ENCODE measurements at places on chromosomes 6 and 20.
A peak's percentile ranks its signal among the peaks of the same experiment; 100 is the strongest.

DNA sequence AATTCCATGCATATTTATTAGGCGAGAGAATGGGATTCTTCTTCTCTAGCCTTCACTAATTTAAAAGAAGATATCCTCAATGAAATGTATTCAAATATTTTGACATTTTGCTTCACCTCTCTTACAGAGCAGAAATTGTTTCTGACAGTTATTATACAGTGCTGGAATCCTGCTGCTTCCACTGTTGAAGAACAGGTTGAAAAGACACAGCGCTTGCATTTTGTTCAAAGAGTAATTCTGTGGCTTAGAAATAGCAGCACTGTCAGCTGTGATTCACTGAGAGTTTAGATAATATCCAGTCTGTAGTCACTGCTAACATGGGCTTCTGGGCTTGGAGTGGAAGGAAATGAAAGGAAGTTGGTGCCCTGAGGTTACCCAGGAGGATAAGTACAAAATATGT lies 117.1 kb upstream of the FBXL4 start:
- DNase-seq: no peak

DNA sequence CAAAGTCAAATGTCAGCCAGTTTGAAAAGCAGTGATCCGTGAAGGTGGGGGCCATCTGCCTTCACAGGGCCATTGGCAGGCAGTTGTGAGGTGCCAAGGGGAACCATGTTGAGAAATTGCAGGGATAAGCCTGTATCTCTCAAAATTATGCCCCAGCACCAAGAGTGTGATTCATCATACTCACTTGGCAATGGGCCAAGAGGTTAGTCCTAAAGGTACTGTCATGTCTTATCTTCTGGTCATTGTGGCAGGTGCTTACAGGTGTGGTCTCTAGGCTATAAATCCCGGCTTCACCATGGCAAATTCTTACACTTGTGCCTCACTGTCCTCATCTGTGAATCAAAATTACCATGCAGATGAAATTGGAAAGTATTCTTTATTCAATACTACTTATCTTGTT lies 150.7 kb upstream of the LAMP5 start:
- DNase-seq: no peak

GRCh38 chr6:54768494-54768893 lies 78.1 kb upstream of the FAM83B start:
- DNase-seq: no peak

- no peak for DNase-seq
Measured at GRCh38 chr6:35220711-35221110, 7.0 kb downstream of the SCUBE3 start.

GRCh38 chr6:28235912-28236452 lies 10.9 kb downstream of the ZSCAN9 start:
- no peak for DNase-seq

DNA sequence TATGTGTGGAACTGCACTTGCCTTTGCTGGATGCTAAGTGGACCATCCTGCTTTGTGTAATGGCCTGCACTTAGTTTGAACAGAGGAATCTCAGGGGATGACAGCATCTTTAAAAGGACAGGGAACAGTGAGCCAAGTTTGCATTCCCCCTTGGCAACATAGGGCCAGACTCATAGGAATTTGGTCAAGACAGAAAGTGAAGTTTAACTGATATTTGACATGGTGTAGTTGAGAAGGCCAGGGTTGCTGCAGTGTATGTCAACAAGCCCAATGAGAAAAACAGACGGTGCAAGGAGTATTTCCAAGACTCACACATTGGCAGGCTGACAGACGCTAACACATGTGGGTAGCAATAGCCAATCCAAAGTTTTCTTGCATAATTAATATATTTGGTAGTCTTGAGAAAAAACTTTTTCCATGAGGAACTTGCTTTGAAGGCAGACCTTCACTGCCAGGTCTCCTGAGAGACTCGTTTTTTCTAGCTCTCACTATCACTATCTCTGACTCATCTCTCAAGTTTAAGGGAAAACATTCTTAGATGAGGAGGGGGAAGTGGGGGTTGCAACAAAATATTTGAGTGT lies 213.8 kb downstream of the IBTK start:
- peak; percentile 8 for DNase-seq

DNA sequence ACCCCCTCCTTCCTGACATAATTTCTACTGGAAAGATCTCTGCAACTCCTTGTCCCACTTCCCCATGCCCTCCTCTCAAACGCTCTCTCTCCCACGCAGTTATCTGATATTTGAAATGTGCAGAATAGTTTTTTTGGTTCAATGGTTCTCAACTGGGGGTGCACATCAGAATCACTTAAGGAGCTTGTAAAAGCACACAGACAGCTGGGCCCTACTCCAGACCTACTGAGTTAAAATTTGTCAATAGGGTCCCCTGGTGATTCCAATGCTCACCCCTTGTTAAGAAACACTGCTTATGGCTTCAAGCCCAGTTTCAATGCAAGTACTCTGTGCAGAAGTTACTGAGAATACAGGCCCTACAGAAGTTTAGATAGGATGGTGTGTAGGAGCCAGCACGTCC lies 45.2 kb upstream of the KCNK16 start:
- DNase-seq: no peak

DNA sequence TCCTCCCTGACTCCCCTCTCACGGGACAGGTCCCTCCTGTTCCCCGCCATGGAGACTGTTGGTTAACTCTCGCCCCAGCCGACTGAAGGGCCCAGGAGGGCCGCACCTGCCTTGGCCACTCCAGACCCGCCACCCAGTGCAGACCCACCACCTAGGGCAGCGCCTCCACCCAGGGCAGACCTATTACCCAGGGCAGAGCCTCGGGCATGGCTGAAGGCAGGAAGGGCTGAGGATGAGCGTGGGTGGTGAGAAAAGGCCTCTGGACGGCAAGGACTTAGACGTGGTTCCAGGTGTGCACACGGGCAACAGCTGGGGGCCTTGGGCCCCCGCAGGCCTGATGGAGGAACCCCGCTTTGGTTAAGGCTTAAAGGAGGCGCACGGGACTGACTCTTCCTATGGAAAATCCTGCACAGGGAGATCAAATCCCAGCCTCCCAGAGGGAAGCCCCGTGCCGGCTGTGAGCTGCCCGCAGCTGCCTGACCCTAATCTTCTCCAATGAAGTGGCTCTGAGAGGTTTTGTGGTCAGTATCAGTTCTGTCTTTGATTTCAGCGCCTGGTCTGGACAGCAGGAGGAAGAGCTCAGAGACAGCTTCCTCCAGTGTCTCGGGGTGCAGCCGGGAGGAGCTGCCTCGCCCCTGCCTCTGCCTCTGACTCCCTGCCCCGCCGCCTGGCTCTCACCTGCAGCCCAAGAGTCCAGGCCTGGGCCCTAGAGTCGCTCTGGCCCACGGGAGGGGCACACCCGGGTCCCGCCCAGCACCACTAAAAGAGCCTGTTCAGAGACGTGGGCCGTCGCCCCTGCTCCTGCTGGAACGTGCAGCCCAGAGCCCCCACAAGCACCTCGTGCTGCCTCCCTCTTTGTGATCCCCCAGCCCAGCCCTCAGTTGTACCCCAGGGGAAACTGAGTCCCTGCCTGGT lies 12.1 kb upstream of the CHRNA4 start:
- DNase-seq: peak; percentile 39

- DNase-seq: no peak
Measured at GRCh38 chr6:21354805-21355238, 238.7 kb upstream of the SOX4 start.

DNA sequence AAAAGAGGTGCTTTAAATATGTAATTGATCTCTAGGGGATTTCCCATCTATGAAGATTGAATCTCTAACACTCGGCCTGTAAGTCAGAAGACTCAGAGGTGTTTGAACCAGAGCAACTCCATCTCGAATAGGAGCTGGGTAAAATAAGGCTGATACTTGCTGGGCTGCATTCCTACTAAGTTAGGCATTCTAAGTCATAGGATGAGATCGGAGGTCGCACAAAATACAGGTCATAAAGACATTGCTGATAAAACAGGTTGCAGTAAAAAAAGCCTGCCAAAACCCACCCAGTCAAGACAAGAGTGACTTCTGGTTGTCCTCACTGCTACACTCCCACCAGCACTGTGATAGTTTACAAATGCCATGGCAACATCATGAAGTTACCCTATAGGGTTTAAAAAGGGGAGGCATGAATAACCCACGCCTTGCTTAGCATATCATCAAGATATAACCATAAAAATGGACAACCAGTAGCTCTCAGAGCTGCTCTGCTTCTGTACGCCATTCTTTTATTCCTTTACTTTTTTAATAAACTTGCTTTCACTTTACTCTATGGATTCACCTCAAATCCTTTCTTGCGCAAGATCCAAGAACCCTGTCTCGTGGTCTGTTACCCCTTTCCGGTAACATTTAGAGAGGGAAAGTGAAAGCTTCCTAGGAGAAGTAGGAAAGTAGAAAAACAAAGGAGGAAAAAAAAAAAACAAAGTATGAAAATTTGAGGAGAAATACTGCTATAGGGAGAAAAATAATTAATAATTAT lies 129.7 kb upstream of the PHACTR1 start:
- DNase-seq: no peak

GRCh38 chr6:165971202-165971601 lies 196.4 kb downstream of the TBXT start:
- no peak for DNase-seq

- DNase-seq: no peak
Measured at GRCh38 chr6:12335131-12335527, 45.0 kb downstream of the EDN1 start.

GRCh38 chr6:79373246-79373645 lies 138.8 kb upstream of the HMGN3 start:
- DNase-seq: no peak

- DNase-seq: no peak
Measured at GRCh38 chr6:15773806-15774410, 111.1 kb upstream of the DTNBP1 start.

DNA sequence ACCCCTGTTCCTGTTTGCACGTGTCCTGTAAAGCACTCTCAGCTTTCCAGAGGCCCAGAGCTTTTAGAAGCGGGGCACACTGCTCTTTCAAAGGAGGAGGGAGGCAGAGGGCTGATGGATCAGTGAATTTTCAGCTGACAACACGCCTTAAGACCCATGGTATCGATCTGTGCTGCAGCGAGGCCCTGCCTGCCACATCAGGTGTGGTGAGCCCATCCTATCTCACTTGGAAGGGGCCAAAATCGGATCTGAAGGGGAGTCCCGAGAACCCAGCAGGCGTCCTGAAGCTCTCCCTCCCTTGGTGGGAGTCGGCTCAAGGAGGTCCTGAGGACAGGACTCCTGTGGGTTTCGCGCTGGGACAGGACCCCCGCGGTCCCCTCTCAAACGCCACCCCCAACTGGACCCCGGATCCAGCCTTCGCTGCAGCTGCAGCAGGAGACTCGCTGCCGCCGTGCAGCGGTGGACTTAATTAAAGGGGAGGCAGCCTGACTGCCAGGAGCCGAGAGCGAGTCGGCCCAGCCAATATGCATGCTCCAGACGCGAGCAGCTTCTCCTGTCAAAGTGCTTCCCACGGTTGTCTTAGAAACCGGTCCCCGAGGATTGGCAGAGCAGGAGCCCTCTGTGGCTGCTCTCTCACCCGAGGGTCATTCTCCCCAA lies 580.0 kb upstream of the ZNF337 start:
- peak; percentile 85 for DNase-seq

- no peak for DNase-seq
Measured at GRCh38 chr20:54497931-54498718, 22.7 kb downstream of the DOK5 start.

DNA sequence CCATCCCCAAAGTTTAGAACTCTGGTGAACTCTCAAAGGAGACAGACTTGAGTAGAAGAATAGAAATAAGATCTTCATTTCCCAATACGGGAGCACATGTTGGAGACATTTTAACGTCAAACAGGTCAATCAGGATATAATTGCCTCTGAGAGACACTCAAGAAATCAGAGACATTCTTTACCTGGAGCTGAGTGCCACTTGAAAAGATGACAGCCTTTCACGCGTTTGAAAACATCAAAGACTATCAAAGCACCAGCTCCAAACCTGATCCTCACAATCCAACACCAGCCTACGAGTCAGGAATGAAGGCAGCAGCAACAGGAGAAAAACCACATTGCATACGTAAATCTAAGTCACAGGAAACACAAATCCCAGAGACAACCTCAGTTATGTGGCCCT lies 571.5 kb upstream of the CDH4 start:
- DNase-seq: no peak

GRCh38 chr6:33313105-33313708 lies 671 bp downstream of the TAPBP start:
- DNase-seq: peak; percentile 77
